ENCODE measurements at places on chromosomes 6 and 20.

DNA sequence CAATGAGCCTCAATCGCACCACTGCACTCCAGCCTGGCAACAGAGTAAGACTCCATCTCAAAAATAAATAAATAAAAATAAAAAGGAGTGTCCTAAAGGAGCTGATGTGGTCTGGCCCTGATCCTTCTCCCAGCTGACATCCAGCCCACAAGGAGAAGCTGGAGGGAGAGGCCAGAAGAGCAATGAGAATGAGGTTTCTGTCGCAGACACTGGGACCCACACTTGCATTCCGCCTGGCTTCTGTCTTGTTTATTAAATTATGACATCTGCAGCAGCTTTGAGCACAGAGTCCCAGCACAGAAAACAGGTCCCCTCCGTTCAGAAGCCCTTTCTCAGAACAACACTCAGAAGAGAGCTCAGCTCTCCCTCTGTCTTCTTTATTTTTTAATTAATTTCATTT is 10.3 kb upstream of the E2F1 start:
- no peak for DNase-seq

DNA sequence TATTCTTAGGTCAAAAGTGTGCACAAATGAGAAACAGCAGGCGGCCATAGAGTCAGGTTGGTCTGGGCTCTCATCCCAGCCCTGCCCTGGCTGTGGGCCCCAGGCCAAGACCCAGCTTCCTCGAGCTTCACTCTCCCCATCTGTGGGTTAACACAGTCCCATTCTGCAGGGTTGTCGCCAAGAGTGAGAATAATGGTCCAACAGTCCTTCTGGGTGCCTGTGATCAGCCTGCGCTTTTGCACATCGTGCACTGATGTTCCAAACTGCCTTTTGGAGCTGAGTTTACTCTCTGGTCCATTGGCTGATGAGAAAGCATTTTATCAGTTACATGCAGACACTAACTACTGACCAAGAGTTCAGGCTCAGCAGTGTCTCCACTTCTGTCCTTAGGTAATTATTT is 82.6 kb downstream of the INSM1 start:
- DNase-seq = no peak

- no peak for DNase-seq
These were observed 18.5 kb downstream of the PLAGL2 start for GRCh38 chr20:32189123-32189410.

DNA sequence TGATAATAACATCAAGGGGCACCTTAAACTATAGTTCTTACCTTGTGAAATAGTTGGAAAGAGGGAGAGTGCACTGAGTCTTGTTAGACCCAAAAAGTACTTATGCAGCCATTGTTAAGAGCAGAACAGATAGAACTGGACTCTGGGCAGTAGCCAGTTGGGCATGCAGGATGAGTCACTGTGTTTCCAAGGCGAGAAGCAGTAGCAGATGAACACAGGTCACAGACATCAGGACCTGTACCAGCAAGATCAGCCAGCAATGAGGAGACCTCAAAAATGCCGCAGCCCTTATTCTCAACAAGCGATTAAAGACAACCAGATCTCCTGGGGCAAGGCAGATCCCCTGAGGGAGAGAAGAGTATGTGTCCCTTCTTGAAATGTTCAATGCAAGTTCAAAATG is 79.0 kb downstream of the SAMD3 start:
- DNase-seq = peak; percentile 28

DNA sequence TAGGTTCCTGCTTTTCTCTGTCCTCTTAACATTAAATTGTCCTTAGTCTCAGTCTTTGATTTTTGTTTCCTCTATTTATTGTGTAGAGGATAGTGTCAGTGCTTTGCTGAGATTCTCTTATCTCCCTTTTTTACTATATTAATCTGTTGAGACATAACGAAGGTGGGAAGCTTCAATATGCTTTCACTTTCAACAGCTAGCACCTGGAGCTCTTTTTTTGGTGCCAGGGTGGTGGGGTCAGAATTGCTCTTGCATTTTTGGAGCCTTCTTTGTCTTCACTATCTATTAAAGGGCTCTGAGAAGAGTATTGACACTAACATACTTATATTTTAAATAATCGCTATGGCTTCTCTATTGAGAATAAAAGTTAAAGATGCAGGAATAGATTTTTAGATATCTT is 97.1 kb upstream of the EPHA7 start:
- DNase-seq = no peak

DNA sequence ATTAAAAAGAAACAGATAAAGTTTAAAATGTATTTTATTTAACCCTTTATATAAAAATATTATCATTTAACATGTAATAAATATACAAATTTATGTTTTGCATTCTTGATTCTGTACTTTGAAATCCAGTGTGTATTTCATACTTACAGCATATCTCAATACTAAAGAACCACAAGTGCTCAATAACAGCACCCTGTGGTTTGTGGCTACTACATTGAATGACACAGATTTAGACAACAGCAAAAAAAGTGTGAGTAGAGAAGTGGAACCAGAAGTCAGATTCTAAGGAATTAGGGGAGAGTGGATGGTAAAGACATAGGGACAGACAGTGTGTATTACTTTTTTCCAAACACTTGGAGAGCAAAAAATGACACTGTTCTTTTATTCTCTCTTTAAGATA is 524.5 kb downstream of the BMP2 start:
- no peak for DNase-seq

DNA sequence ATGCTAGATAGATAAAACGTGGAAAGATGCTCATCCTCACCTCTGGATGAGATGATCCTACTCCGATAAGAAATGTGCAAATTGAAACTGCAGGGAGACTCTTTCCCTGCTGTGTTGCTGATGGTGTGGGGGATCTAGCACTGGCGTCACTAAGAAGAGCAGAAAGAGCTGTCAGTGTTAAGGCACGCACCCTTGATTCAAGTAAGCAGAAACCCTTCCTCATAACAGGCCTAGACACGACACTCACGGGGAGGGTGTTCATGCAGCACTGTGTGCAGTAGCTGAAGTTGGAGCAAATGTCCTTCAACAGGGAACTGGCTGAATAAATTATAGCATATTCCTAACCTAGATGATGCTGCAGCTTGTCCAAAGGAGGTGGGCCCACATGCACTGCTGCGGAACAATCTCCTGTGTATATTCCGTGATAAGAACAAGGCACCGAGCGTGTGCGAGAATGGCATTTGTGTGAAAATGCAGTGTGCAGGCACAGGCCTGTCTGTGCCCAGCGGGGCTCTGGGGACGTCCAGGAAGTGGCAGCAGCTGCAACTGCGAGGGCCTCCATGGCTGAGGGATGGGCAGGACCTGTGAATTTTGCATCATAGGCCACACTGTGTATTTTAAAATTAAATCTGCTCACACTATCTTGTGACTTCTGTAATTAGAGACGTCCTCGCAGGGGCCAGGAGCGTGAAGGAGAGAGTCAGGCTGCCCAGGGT is 64.0 kb downstream of the TCP11 start:
- DNase-seq = no peak

DNA sequence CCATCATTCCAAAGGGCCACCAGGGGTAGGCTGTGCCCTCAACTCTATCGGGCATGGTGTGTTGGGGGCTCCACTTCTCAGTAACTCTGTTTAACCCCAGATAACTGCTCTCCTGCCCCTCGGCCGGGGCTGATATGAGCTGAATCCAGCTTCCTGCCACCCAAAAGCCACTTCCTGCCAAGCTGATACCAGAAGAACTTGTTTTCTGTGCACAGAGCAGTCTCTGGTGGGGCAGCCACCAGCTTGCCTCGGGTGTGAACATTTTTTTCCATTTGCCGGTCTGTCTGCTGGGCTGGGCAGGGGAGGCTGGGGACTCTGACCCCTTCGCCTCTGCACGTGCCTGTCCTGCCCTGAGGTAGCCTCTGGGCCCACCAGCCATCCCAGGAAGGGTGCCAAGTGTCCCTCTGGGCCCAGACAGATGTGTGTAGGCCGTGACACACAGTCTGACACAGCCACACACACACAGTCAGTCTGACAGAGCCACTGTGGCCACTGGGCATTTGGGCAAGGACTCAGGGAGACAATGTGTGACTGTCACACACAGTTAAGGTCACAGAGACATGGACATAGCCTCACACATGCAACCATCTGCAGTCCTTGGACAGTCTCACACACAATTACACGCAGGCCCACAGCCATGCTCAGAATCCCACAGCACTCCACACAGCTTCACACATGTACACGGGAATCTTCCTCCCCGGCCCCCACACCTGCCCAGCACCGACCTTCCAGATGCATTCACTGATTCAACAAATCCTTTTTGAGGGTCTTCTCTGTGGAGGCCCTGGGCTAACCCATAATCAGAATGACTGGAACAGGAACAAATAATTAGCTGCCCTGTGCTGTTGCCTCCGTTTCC is 45.1 kb downstream of the NOL4L start:
- DNase-seq = no peak

GRCh38 chr20:9342651-9343050 is 171.7 kb upstream of the LAMP5 start:
- DNase-seq = peak; percentile 33

GRCh38 chr6:158717341-158718330 is 67.8 kb downstream of the SYTL3 start:
- DNase-seq = no peak

- DNase-seq = no peak
These were observed 22.3 kb upstream of the BMP7 start for GRCh38 chr20:57288651-57289277.

Measured in EL (cell line).